ENCODE measurements at places on chromosomes 6 and 20.

GRCh38 chr6:21648475-21649050 is 55.0 kb downstream of the SOX4 start:
- no peak for DNase-seq

DNA sequence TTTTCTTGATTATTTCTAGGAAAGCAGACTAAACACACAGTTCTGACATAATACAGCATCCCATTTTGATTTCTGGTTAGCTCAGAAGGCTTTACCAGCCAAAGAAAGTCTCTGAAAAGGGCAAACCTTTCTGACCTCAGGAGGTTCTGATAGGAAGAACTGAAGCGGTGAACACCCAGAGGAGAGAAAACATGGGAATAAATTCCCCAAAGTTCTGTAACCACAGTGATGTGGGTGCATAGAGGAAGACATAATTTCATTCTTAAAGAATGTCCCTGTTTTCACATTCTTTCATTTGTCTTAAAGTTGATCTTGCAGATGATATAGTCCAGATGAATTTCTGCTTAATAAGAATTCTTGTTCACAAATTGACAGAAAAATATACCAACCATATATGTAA is 60.3 kb downstream of the RSPO3 start:
- no peak for DNase-seq

- DNase-seq: no peak
Observed at GRCh38 chr20:22502731-22503191, 81.6 kb downstream of the FOXA2 start.

DNA sequence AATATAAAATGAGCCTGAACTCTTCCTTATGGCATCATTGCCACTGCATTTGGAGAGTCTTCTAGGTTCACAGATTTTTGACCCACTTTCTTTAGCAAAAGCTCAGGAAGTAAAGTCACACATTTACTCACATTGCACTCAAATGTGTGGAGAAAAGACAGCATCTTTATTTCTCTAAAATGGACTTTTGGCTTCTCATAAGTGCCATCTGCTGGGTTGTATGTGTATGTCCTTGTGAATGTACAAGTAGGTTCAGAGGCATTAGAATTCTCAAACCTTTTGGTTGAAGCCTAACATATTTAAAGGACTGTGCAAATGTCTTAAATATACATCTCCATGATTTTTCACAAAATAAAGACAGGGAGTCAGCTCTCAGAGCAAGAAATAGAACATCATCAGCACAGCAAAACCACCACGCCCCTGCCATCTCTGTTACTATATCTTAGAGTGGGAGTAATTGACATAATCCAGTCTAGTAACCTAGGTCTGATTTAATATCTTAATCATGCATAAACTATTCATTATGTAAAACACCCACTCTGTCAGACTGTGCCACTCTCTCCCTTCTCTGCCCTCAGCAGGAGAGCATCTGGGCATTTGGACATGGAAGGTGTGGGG is 42.2 kb upstream of the SPTLC3 start:
- DNase-seq: no peak

DNA sequence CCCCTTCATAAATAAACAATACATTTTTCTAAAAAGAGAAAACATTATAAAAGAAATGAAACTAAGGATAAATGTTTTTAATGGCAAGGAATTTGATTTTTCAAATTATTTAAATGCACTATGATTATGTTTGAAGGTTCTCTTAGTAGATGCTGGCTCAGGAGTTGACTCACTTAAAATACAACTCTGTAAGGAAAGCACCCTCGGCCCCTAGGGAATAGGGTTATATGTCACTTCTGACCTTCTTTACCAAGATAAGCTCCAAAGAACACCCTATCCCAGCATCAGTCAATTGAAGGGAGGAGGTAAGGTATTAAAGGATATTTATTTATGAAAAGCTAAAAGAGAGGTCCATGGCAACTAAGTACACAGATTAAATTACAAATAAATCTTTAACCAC is 6.8 kb downstream of the SNAP91 start:
- DNase-seq: no peak

GRCh38 chr20:33636776-33637175 is 25.4 kb upstream of the C20orf144 start:
- DNase-seq: no peak

DNA sequence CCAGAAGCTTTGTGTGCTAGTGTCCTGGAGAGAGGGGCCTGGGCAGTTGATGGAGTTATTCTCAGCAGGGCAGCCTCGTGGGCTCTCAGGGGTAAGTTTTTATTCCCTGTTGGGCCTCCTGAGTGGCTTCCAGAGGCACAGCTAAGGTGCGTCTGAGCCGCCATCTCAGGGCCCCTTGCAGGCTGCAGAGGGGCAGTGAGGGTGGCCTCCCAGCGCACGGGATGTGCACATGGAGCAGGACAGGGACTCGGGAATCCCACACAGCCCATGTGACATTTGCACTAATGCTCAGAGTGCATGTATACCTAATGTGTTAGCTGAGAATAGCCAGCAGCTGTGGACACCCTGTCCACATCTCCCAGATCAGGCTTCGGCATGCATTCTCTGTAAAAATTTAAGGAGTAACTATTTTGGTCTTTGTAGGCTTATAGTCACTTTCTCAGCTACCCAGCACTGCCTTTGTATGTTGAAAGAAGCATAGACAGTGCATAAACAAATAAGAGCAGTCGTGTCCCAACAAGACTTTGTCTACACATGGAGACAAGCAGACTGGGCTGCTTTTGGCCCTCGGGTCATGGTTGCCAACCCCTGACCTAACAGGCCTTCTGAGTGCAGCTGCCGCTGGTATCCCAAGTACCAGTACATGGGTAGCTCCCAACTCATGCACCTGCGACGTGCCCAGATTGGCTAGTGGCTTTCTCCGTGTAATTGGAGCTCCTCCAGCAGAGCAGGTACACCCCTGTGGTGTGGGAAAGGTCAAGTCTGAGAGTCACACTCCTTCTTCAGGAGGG is 18.6 kb upstream of the CST9L start:
- no peak for DNase-seq

- DNase-seq: no peak
Observed at GRCh38 chr6:11428371-11428770, 109.2 kb upstream of the TMEM170B start.

- no peak for DNase-seq
Observed at GRCh38 chr6:23016696-23017095, 447.3 kb downstream of the HDGFL1 start.

GRCh38 chr20:55514531-55514930 is 490.8 kb downstream of the CBLN4 start:
- no peak for DNase-seq

DNA sequence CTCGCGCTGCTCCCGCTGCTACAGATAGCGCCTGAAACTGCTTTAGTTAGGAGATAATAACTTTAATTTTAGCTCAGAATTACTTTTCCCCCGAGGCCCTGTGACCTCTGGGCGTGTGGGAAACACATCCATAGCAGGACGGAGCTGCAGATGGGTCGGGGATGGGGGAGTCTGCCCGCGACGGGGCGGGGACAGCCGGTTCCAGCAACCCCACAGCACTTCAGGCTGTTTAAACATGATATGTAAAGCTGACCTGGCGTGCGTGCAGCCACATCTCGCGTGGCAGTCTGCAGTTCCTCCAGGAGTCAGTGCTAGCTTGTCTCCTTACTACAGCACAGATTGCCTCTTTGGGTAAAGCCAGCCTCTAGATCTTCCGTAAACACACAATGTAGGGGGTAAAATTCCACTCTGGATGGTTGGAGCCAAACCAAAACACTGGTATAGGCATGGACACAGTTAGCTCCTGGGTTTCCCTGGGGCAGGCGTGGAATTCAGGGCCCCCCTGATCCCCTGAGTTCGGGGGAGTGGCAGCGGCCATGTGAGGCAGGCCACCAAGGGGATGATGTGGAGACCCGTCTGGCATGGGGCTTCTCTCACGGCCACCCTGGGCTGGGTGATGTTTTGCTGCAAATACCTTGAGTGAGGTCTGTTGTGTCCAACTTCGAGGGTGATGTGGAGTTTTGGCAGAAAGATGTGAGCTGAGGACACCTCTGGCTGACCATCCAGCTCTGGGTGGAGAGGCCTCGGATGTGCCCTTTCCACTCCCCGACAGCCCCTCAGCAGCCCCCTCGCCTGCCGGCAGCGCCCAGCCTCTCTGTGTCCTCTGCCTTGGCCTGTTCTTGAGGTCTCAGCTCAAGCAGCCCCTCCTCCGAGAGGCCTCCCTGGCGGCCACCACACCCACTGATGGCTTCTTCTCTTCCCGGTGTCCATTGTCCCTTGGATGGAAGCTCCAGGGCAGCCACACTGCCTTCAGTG is 214.5 kb downstream of the TAF4 start:
- no peak for DNase-seq

DNA sequence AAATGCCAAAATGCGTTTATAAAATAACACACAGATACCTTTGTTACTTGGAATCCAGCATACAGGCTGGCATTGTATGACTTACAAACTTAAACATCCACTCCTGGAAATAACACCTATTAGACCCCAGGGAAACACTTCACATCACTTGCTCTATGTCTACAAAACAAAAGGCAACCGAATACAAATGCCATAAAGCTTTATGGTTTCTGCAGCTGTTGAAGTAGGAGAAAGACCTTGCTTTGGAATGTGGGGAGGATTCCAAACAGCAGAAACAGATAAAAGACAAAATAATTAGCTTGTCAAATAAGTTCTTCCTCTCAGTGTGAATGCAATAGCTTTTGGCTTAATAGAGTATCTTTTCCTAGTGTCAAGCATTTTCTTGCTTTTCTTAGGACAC is 9.8 kb upstream of the AMD1 start:
- DNase-seq: no peak

DNA sequence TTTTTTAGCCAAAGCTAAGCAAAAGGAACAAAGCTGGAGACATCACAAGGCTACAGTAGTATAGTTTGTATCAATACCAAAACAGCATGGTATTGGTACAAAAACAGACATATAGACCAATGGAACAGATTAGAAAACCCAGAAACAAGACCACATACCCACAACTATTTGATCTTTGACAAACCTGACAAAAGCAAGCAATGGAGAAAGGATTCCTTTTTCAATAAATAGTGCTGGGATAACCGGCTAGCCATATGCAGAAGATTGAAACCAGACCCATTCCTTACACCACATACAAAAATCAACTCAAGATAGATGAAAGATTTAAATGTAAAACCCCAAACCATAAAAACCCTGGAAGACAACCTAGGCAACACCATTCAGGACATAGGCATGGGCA is 5.0 kb downstream of the RFPL4B start:
- DNase-seq: no peak

DNA sequence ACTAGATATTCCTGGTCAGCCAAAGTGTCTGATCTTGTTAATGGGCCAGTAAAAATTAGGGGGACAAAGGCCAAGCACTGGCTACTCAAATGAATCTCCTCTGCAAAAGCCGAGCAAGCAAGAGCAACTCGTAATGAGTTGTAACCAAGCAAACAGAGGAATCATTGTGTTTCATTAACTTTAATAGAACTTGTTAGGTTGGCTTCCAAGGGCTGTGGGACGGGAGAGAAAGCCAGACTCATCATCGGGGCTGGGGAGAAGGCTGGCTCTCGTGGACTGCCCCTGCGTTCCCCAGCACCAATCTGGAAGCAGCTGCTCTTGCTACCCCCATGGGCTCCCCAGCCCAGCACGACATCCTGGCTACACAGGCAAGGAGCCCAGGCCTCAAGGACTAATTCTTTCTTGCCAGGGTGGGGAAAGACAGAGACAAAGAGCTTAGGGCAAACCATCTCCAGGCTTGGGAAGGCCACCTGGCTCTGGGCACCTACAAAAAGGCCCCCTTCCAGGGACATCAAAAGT is 10.5 kb upstream of the SCUBE3 start:
- no peak for DNase-seq

- DNase-seq: no peak
Observed at GRCh38 chr6:167401525-167402194, 76.8 kb downstream of the TTLL2 start.

DNA sequence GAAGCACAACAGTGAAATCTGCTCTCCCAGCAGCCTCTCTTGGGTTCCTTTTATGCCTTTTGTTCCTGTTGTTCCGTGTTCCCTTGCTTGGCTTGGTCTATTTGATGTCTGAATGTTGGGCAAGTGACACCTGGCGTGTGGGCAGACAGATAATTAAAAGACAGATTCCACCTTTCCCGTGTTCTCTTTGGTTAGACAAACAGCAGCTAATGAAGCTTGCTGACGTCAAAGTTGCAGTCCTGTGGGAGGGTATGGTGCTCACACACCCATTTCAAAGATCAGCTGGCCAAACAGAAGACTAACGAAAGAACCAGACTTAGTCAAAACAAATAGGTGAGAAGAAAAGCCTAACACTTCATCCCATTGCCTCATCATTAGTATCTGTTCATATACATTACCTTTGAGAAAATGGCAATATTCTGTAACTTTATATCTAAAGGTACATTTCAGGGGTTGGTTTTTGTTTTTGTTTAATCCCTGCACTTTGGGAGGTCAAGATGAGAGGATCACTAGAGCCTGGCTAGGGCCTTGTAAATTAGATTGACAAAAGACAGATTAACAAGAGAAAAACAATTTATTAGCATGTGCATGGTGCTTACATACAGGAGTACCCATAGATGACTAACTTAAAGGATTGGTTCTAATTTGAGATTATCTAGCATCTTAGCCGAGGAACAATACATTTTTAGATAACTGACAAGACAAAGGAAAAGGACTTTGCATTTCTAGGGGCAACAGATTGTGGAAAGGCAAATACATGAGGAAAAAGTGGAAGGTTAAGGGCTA is 48.9 kb upstream of the TNFRSF21 start:
- no peak for DNase-seq

DNA sequence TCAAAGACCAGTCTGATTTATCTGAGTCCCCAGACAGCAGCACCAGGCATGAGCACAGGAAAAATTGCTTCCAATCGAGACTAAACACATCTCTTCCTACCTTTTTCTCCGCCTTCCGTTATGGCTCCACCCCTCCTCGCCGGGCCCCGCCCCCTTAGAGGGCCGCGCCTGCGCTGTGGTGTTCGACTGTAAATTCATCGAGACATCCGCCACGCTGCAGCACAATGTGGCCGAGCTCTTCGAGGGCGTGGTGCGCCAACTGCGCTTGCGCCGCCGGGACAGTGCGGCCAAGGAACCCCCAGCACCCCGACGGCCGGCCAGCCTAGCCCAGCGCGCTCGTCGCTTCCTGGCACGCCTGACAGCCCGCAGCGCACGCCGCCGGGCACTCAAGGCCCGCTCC is 8.9 kb downstream of the REM1 start:
- DNase-seq: peak; percentile 51

Measured in activated T-cell treated with anti-CD3 and anti-CD28 coated beads, Interleukin-2, amount 50 U/mL, for 48 hours (primary cell).